Parietal lobe (tissue), 2 donors: ENCODE measurements at places on chromosomes 12 and 14. TPM values are rescaled to one million over a fixed set of nuclear protein-coding genes. Genes with fewer than 3 reads are reported as not detected.

Gene DAO
- not detected for total RNA-seq

Gene RND1
- total RNA-seq = 29.1 TPM

Gene DTX3
- total RNA-seq = 81.7 TPM

Gene LTBP2
- total RNA-seq = 0.94 TPM

Gene STAT2
- total RNA-seq = 115 TPM

Gene OVCH1
- 2.5 TPM for total RNA-seq

Gene CARMIL3
- total RNA-seq = 51.6 TPM

Gene RDH16
- total RNA-seq = 3.1 TPM

Gene KLRD1
- total RNA-seq = 0.63 TPM
